Brain microvascular endothelial cell (primary cell): ENCODE measurements at places on chromosomes 2 and 18.

- no peak for DNase-seq
These were observed 41.3 kb upstream of the ACAA2 start for GRCh38 chr18:49854681-49855080.

GRCh38 chr2:45652090-45653031 lies 886 bp downstream of the PRKCE start:
- DNase-seq: peak; percentile 35

DNA sequence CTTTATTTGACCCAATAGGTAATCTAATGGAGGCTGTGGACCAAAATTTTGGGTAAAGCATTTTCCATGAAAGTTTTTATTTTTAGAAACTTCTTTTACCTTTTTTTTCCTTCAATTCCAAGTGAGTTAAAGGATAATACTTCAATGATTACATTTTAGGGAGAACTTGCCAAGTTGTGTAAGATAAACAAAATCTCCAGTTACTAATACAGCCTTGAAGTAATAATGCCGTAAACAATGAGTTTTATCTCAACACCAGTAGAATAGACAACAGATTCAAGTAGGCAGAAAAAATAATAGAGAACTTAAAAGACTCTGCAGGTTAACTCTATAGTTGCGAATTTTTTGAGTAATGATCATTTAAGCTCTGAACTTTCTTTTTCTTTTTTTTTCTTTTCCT lies 807.4 kb downstream of the CNTNAP5 start:
- DNase-seq: no peak

DNA sequence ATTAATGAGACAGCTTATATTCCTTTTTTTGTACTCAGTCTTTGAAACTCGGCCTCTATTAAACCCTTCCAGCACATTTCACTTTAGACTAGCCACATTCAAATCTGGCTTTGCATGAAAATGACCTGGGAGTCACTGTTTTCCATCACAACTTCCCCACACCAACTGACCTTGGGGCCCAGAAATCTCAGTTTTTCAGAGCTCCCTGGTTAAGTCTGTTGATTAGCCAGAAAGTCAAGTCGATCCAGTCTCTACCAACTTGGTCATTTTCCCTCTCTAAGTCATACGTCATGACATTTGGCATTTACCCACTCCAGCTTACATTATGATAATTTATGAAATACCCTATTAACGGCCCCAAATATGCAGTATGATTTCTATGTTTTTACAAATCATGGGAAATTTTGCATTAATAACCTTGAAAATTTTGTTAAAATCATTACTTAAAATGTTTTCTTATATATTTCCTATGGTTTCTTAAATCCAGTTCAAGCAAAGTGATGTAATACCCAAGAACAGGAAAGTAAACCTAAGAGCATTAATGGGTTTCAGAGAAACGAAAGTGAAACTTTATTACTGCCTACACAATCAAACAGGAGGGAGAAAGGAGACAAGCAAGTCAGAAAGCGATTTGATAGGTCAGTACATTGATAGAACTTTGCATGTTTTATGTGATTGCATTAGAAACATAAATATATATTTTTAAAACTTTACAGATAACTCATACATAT lies 77.1 kb downstream of the SPATS2L start:
- no peak for DNase-seq

GRCh38 chr2:48227617-48228344 lies 302.2 kb upstream of the STON1 start:
- no peak for DNase-seq

GRCh38 chr2:177430411-177430810 lies 37.8 kb downstream of the AGPS start:
- no peak for DNase-seq

GRCh38 chr2:212242724-212243123 lies 295.9 kb downstream of the ERBB4 start:
- no peak for DNase-seq

DNA sequence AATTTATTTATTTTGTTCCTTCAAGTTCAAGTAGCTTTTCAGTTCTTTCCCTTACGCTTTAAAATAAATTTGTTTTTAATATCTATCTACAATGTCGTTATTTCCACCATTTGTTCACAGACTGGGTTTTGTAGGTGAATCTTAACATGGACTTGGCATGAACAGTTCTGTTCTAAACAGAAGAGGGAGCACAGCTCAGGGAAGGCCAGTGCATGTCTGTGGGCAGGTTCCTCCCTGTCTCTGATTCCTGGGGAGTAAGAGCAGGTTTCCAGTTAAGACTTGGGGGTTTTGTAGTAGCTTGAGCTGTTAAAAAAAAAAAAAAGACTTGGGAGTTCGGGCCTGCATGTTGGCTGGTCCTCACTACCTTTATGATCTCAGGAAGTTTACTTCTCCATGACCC lies 11.1 kb downstream of the TTL start:
- no peak for DNase-seq

DNA sequence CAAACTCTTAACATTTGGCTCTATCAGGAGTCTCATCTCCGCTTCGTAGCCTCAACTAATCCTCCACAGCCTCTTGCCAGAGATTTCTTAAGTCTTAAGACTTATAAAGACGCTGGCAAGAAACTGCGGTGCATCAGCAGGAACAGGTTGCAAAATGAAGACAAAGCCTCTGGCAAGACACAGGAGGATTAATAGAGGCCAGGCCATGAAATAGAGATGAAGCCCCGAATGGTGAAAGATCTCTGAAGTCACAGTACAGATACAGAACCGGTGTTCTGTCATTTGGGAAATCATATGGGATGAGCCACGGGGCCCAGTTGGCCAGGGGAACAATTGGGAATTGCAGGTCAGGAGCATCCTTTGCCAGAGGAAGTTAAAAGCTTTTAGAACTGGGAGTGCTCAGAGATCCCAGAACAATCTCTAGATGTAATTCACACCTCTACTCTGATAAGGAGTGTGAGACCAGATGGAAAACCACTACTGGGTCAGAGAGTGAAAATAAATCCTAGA lies 190.9 kb upstream of the FOSL2 start:
- no peak for DNase-seq

DNA sequence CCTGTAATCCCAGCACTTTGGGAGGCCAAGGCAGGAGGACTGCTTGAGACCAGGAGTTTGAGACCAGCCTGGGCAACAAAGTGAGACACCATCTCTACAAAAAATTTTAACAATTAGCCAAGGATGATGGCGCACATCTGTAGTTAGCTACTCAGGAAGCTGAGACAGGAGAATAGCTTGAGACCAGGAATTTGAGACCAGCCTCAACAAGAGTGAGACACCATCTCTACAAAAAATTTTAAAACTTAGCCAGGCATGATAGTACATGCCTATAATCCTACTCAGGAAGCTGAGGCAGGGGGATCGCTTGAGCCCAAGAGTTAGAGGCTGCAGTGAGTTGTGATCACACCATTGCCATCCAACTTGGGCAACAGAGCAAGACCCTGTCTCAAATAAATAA lies 7.0 kb downstream of the MEMO1 start:
- no peak for DNase-seq

DNA sequence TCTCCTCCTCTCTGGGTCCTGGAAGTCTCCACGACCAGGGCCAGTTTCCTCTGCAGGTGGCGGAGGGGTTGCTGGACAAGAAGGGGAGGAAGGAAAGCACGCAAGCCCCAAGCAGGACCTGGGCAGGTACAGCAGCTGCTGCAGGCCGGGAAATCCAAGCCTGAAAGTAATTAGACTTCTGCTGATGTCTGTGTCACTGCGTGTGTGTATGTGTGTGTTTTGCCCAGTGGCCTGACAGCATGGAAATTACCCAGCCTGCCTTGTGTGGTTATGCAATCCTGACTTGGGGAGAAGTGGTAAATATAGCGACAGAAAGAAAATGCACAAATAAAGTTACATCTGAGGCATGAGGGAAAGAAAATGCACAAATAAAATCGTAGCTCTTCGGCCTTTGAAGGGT lies 121.8 kb upstream of the ZBTB14 start:
- no peak for DNase-seq

DNA sequence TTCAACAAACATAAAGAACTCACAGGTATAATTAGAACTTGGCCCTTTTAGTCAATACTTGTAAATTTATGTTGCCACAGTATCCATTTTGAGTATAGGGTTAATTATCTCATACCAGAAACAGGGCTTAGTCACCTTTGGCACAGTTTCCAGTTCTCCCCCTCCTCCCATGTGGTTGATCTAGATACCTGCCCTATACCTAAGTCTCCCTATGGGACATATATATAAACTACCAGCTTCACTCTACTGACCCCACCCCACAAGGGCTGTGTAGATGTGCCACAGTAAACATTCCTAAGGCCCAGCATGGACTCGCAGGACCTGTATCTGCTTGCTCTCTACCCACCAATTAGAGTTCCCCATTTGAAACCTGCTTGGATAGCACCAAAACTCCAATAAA lies 371.7 kb upstream of the RND3 start:
- no peak for DNase-seq

GRCh38 chr18:73549236-73549635 lies 598.4 kb downstream of the FBXO15 start:
- DNase-seq: no peak

GRCh38 chr2:47127862-47128543 lies 27.1 kb downstream of the STPG4 start:
- no peak for DNase-seq

DNA sequence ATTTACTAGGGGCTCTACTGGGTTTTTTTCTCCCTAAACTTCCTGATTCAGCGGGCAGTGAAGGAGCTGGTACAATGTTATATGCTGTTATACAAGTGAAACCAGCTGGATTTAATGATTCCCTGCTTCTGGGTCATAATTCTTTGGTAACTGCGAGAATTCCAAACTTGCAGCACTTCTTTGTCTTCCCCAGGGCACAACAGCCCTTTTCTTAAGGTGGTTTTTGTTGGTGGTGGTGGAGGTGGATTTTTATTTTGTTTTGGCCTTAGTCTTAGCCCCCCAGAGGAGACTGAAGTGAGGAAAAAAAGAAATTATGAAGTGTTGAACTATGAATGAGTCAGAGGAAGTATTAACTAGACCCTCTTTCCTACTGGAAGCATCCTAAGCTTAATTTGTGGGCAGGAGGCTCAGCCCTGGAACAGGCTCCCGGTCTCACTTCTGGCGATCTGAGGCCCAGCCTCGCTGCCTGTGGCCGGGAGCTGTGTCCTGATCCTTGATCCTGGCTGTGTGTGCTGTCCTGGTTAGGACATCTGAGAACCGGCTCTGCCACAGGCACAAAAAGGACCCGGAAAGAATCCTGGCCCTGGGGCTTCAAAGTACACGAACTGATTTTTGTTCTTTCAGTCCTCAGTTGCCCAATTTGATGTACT lies 141.9 kb downstream of the LYPD6B start:
- no peak for DNase-seq

GRCh38 chr2:230872968-230873660 lies 8.4 kb downstream of the ITM2C start:
- DNase-seq: no peak

- DNase-seq: no peak
These were observed 51.9 kb upstream of the RMDN2 start for GRCh38 chr2:37873229-37873628.

GRCh38 chr2:204255071-204255470 lies 290.2 kb upstream of the PARD3B start:
- DNase-seq: no peak

GRCh38 chr18:47260120-47260923 lies 8.9 kb upstream of the SKOR2 start:
- DNase-seq: peak; percentile 7

- no peak for DNase-seq
These were observed 71.3 kb downstream of the DPP4 start for GRCh38 chr2:162002623-162003235.

DNA sequence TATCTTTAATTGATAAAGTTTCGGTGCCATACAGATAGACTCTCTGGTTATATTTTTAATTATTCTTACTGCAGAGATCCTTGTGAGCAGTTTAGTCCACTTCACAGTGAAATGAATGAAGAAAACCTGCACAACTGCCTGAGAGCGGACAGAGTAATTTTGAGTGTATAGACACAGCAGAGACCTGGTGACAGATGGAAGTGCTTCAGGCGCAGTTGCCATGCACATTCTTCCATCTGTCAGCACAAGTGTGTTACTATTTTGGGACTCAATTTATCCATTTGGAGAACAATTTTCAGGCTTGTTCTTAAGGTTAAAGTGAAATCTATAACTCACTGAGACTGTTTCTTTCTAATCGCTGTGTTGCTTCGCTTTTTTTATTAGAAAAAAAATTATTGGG lies 147.8 kb upstream of the SPHKAP start:
- DNase-seq: no peak

- no peak for DNase-seq
These were observed 14.1 kb downstream of the ACKR3 start for GRCh38 chr2:236583621-236584203.

DNA sequence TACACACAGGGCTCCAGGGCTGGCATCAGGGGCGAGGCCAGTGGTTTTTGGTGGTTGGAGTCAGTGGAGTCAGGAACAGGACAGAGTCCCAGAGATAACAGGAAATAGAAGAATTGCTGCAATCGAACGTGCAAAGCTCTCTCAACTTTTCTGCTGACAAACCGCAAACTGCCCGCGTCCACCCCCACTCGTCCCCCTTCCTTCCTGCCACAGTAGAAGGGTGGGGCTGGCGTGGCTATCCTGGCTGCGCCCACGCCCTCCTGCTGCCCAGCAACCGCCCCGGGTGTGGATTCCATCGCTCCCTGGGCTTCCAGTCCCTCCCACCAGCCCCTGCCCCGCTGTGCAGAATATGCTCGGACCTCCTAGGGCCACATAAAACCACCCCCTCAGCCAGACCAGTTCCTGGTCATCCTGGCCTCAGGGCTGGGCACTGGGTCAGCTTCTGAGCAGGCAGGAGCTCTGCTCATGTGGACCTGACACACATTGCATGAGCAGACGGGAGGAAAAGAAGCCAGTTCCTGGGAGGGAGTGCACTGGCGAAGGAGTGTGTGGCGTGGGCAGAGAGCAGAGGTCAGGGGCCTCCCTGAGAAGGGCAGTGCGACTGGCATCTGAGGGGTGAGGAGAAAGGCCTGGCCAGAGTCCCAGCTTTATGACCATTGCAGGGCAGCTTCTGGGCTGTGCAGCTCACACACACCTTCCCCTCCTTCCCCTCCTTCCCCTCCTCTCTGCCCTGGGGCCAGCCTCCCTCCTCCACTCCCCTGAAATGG lies 85.4 kb upstream of the ATG16L1 start:
- DNase-seq: peak; percentile 2
